Mucosa of descending colon (tissue), 3 donors: ENCODE measurements at places on chromosomes 1 and 21. TPM values are rescaled to one million over a fixed set of nuclear protein-coding genes. Genes with fewer than 3 reads are reported as not detected.

The TP73 gene
- total RNA-seq: 0.51 TPM

The KRTAP20-3 gene
- total RNA-seq: not detected

The CCDC27 gene
- not detected for total RNA-seq

The NR0B2 gene
- 0.52 TPM for total RNA-seq

The GNPAT gene
- 31.7 TPM for total RNA-seq

The IBA57 gene
- total RNA-seq: 12.9 TPM

The HSD3B2 gene
- total RNA-seq: 2.3 TPM

The OR2AJ1 gene
- not detected for total RNA-seq
